ENCODE measurements at places on chromosomes 5 and 9.

DNA sequence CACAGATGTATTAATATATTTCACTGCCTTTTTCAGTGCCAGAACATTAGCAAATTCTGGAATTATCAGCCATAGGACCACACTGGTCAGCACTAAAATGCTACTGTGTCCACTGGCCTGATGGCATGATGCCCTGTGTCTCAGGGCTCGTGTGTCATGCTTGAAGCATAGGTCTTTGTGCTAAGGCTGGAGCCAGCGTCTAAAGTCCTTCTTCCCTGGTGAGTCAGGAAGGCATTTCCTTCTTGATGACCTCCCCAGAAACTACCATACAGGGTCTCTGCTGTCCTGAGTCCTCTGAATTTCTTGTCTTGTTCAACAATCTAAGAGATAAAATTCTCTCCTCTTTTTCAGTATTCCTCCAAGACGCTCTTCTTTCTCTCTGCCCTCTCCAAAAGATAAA lies 489.9 kb downstream of the PSAT1 start:
- no peak for DNase-seq

DNA sequence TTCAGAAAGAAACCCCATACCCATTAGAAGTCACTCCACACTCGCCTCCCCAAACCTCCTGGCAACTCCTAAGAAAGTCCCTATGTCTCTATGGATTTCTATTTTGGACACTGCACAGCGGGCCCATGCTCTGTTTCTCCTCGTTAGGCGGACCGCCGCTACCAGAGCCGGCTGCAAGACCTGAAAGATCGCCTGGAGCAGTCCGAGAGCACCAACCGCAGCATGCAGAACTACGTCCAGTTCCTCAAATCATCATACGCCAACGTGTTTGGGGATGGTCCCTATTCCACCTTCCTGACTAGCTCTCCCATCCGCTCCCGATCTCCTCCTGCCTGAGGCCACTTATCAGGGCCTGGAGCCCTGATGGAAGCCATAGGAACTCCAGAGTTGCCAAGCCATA lies 4.6 kb upstream of the GLE1 start:
- no peak for DNase-seq

DNA sequence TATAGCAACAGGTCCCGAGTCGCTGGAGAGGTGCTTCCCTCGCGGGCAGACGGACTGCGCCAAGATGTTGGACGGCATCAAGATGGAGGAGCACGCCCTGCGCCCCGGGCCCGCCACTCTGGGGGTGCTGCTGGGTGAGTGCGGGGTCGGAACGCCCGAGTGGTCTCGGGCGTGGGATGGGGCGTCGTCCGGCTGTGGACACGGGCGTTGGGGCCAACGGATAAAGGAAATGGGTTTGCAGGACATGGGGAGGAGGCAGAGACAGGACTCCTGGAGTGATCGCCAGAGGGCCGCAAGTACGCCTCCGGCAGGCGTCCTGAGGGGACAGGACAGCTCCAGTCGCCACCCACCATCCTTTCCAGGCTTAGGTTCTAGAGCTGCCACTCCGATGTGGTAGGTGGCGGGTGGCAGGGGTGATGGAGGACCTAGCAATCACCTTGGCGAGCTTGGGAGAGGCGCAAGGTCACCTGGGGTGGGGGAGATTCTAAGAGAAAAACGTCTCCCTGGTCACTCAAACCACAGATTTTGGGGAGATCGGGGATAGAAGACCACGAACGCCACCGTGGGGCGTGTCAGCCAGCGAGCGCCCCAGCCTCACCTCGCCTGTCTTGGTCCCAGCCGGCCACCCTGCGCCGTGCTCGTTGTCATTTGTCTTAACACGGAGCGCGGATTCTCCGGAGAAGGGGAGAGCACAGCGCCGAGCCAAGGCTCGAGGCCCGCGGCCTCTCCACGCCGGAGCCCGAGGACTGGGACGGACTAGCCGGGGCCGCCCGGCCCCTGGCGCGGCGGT lies 922 bp downstream of the LMX1B start:
- no peak for DNase-seq

DNA sequence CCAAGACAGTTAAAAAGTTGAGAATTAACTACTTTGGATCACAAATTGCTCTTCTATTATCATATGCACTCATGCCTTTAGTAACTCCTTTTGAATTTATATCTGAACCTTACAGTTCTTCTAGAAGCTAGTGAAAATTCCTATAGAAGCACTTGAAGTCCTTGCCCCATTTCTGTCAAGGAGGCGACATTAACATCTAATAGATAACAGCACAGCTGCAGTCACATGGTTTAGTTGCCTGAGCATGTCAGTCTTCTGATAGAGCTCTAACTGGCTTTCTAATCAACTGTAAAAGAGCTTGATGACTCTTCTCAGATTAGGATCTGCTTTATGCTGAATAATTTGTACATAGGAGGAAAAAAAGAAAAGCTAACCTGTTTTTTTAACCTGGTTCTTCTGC lies 9.0 kb downstream of the RFESD start:
- DNase-seq, result no peak

DNA sequence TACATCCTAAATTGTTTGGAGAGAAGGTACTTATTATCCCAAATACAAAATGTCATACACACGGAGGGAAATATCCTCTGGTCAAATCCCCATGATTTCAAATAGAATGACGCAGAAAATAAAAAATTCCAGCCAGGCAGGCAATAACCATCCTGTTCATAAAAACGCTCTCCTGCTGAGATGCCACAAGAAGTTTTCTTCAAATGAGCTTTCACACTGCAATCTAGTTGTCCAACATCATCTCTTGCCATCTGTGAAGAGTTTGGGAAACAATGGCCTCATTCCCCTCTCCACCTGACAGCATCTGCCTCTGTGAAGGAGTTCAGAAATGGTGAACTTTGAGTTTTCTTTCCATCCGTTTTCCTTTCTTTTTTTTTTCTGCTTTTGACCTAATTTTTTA lies 83.3 kb upstream of the SLC30A5 start:
- DNase-seq, result no peak
